CD14-positive monocyte (primary cell): ENCODE measurements at places on chromosomes 4 and X. TPM values are rescaled to one million over a fixed set of nuclear protein-coding genes. Genes with fewer than 3 reads are reported as not detected.

GRCh38 chrX:32126997-32127396, 1055.2 kb upstream of the FTHL17 start:
- H3K27ac ChIP-seq = no peak overlapping the region
- no peaks in the 10 kb centered on the region for H3K27me3 ChIP-seq
- no peaks in the 10 kb centered on the region for H3K4me1 ChIP-seq
- DNase-seq = no peak
- H3K36me3 ChIP-seq = no peaks in the 10 kb centered on the region
- no peak overlapping the region for H3K4me3 ChIP-seq

MOB1B gene
- polyA plus RNA-seq = 3.9 TPM

NHS gene
- polyA plus RNA-seq = 0.86 TPM

- H3K27me3 ChIP-seq = no peaks in the 10 kb centered on the region
- H3K27ac ChIP-seq = no peak overlapping the region
- no peaks in the 10 kb centered on the region for H3K4me1 ChIP-seq
- no peak overlapping the region for H3K4me3 ChIP-seq
- H3K36me3 ChIP-seq = no peaks in the 10 kb centered on the region
- DNase-seq = no peak
Measured at GRCh38 chrX:110310896-110311295, 7.0 kb downstream of the AMMECR1 start.

GRCh38 chr4:78242071-78242470, 184.9 kb downstream of the FRAS1 start:
- no peaks in the 10 kb centered on the region for H3K27me3 ChIP-seq
- no peak overlapping the region for H3K4me3 ChIP-seq
- H3K4me1 ChIP-seq = no peaks in the 10 kb centered on the region
- H3K36me3 ChIP-seq = no peaks in the 10 kb centered on the region
- no peak for DNase-seq

CENPVL2 gene
- not detected for polyA plus RNA-seq

- H3K4me3 ChIP-seq = no peak overlapping the region
- no peaks in the 10 kb centered on the region for H3K27me3 ChIP-seq
Measured at GRCh38 chrX:71291381-71291780, 7.9 kb downstream of the NONO start.

GRCh38 chr4:126427853-126428252, 1113.1 kb downstream of the FAT4 start:
- no peaks in the 10 kb centered on the region for H3K27me3 ChIP-seq
- H3K4me3 ChIP-seq = no peak overlapping the region
- H3K4me1 ChIP-seq = no peaks in the 10 kb centered on the region
- no peak overlapping the region for H3K27ac ChIP-seq
- no peaks in the 10 kb centered on the region for H3K36me3 ChIP-seq
